ENCODE measurements at places on chromosomes 11 and 22. TPM values are rescaled to one million over a fixed set of nuclear protein-coding genes. Genes with fewer than 3 reads are reported as not detected.
A peak's percentile ranks its signal among the peaks of the same experiment; 100 is the strongest.

- DNase-seq: no peak
- no peaks in the 10 kb centered on the region for H3K27me3 ChIP-seq
- H3K36me3 ChIP-seq: no peaks in the 10 kb centered on the region
- H3K4me3 ChIP-seq: no peak overlapping the region
- no peaks in the 10 kb centered on the region for H3K4me1 ChIP-seq
- no peak overlapping the region for H3K27ac ChIP-seq
Observed at GRCh38 chr11:130390071-130390758, 38.2 kb downstream of the ADAMTS8 start.

The KCNK7 gene
- polyA plus RNA-seq: not detected

DNA sequence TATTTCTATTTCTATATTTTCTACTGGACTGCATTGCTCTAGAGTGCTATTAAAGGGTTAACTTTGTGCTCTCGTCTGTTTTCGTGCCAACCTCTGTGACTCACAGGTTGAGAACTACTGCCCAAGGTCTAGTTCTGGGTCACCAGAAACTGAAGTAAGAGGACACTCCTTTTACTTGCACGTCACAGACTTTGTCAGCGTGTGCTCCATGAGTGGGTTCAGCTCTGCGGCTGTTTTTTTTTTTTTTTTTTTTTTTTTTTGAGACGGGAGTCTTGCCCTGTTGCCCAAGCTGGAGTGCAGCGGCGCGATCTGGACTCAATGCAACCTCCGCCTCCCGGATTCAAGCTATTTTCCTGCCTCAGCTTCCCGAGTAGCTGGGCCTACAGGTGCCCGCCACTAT lies 49.8 kb downstream of the CLMP start:
- H3K36me3 ChIP-seq: no peaks in the 10 kb centered on the region
- no peak overlapping the region for H3K4me3 ChIP-seq
- H3K27ac ChIP-seq: no peak overlapping the region
- no peaks in the 10 kb centered on the region for H3K4me1 ChIP-seq
- DNase-seq: no peak
- no peaks in the 10 kb centered on the region for H3K27me3 ChIP-seq

GRCh38 chr11:11512090-11512489 lies 109.7 kb downstream of the GALNT18 start:
- no peaks in the 10 kb centered on the region for H3K4me1 ChIP-seq
- no peaks in the 10 kb centered on the region for H3K36me3 ChIP-seq
- H3K27me3 ChIP-seq: no peaks in the 10 kb centered on the region
- no peak overlapping the region for H3K27ac ChIP-seq
- no peak for DNase-seq
- no peak overlapping the region for H3K4me3 ChIP-seq

DNA sequence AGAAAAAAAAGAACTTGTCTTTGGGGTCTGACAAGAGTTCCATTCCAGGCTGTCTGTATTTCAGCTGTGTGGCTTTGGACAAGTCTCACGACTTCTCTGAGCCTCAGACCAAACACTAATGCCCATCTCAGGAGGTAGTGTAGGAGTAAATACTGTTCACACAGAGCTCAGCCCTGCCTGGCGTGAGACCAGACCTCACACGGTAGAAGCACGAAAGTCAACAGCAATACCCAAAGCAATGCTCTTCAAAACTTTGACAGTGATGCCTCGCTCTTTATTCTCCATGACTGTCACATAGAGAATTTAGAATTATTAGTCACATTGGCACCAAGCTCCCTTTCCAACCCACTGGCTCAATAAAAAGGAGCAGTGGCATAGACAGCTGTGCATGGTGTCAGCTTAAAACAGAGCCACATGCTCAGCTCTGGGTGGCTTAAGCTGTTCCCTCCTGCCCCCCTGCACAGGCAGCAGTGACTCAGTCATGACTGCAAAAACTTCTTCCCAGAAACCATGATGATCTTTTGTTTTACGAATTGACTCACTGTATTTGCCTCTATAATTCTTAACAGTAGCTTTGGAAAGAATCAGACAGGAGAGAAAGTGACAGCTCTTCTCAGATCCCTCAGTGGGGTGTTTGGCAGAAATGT lies 74.0 kb upstream of the PHF21B start:
- H3K4me1 ChIP-seq: no peaks in the 10 kb centered on the region
- no peak for DNase-seq
- no peaks in the 10 kb centered on the region for H3K27me3 ChIP-seq

DNA sequence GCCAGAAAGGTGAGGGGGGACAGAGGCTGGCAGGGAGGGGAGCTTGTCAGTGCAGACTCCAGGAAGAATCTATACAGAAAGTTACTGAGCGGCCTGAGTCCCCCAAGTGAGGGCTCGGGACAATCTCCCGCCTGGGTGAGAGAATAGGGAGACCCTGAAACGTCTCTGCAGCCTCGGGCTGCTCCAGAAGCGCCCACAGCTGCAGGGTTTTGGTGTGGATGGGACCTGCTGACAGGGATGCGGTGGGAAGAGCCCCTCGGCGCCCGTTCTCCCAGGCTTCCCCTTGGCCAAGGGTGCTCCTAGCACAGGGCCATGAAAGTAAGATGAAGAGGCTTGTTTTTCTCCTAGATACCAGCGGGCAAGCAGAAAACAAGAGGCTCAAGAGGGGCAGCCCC lies 743 bp upstream of the RCE1 start:
- peak overlapping the region; percentile 76 for H3K4me3 ChIP-seq
- no peaks in the 10 kb centered on the region for H3K27me3 ChIP-seq
- peaks cover 30% of the 10 kb centered on the region for H3K4me1 ChIP-seq
- no peak for DNase-seq
- peaks cover 39% of the 10 kb centered on the region for H3K36me3 ChIP-seq
- peak overlapping the region; percentile 18 for H3K27ac ChIP-seq

- H3K4me1 ChIP-seq: peaks cover 44% of the 10 kb centered on the region
- H3K36me3 ChIP-seq: peaks cover 2% of the 10 kb centered on the region
- DNase-seq: no peak
- peak overlapping the region; percentile 39 for H3K4me3 ChIP-seq
- no peak overlapping the region for H3K27ac ChIP-seq
Observed at GRCh38 chr11:118263112-118263511, 985 bp downstream of the MPZL2 start.

GRCh38 chr11:17164361-17165246 lies 43.2 kb downstream of the PIK3C2A start:
- H3K27me3 ChIP-seq: no peaks in the 10 kb centered on the region
- no peak overlapping the region for H3K27ac ChIP-seq
- peaks cover 63% of the 10 kb centered on the region for H3K4me1 ChIP-seq
- peak; percentile 9 for DNase-seq
- H3K4me3 ChIP-seq: no peak overlapping the region

GRCh38 chr11:128195057-128195751 lies 392.2 kb downstream of the ETS1 start:
- H3K4me3 ChIP-seq: peak overlapping the region; percentile 24
- H3K36me3 ChIP-seq: no peaks in the 10 kb centered on the region
- H3K4me1 ChIP-seq: peaks cover 26% of the 10 kb centered on the region
- no peaks in the 10 kb centered on the region for H3K27me3 ChIP-seq

The USP47 gene
- 8.1 TPM for polyA plus RNA-seq

DNA sequence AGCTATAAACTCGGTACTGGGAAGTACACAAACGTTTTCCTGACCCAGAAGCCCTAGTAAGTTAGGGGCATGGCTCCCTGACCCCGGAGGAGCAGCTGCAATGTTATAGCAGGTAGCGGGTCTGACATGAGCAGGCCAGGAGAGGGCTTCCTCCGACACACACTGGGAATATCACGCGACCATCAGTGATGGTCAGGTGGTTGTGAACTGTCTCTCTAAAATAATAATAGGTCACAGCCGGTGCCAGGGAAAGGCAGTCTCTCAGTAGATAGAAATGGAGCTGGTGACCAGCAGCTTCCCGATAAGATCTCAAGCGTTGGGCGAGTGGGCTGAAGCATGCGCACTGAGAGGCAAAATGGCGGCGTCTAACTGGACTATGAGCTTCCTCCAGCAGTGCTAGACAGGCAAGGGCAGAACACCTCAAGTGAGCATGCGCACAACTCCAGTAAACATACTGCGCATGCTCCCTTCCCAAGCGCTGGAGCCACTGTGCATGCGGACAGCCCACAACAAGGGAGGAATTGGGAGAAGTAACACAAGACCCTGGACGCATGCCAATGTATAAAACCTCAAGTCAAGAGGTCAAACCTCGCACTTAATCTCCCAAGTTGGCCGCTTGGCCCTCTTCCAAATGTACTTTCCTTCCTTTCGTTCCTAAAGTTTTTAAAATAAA lies 22.3 kb upstream of the TESMIN start:
- H3K36me3 ChIP-seq: peaks cover 100% of the 10 kb centered on the region
- no peak overlapping the region for H3K4me3 ChIP-seq
- H3K27me3 ChIP-seq: no peaks in the 10 kb centered on the region
- no peak for DNase-seq
- H3K4me1 ChIP-seq: no peaks in the 10 kb centered on the region

DNA sequence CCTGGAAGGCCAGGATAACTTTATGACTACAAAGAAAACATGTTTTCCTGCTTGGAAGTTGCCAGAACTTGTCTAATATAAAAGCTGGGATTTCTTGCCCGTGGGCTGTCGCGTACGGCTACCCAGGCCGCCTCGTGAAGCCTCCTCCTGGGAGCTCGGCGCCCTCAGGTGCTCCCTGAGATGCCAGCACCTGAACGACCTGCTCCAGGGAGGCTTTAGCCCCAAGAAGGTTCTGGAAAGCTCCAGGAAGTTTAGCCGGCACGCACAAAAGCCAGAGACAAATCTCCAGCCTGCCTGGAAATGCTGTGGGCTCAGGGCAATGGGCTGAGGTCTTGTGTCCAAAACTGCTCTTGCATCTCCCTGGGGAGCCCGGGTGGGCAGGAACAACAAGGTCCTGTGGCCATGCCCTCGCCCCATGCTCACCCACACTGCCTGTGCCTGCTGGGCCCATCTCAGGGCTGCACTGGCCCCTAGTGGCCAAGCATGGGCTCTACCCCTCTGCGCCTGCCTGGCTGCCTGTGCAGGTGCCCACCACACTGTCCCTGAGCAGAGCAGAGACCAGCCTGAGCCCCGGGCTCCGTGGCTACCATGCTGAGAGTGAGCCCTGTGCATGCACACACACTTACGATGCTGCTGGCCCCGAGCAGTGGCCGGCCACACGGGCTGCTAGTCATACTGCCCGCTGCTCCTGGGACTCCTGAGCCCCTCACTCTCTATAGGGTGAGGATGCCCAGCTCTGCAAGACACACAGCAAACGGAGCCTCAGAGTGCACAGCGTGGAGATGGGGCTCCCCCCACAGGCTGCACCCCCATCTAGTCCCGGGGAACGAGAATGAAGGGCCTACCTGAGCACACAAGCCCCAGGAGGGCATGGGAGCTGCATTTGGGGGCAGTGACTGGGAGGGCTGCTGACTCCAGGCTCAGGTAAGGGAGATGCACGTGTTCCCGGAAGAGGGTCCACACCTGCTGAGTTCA lies 4.9 kb upstream of the CELSR1 start:
- DNase-seq: peak; percentile 69
- peaks cover 19% of the 10 kb centered on the region for H3K27me3 ChIP-seq
- no peak overlapping the region for H3K4me3 ChIP-seq
- peaks cover 10% of the 10 kb centered on the region for H3K4me1 ChIP-seq
- H3K36me3 ChIP-seq: no peaks in the 10 kb centered on the region
- no peak overlapping the region for H3K27ac ChIP-seq

DNA sequence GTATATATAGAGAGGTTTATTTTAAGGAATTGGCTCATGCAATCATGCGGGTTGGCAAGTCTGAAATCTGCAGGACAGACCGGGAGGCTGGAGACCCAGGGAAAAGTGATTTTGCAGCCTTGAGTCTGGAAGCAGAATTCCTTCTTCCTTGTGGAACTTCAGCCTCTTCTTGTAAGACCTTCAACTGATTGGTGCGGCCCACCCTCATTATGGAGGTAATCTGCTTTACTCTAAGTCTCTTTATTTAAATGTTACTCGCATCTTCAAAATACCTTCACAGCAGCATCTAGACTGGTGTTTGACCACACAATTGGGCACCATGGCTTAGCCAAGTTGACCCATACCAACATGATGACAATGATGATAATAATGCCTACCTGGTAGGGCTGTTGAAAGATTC lies 17.8 kb downstream of the MB start:
- no peaks in the 10 kb centered on the region for H3K27me3 ChIP-seq
- no peaks in the 10 kb centered on the region for H3K36me3 ChIP-seq
- peaks cover 59% of the 10 kb centered on the region for H3K4me1 ChIP-seq
- no peak for DNase-seq
- H3K4me3 ChIP-seq: no peak overlapping the region

DNA sequence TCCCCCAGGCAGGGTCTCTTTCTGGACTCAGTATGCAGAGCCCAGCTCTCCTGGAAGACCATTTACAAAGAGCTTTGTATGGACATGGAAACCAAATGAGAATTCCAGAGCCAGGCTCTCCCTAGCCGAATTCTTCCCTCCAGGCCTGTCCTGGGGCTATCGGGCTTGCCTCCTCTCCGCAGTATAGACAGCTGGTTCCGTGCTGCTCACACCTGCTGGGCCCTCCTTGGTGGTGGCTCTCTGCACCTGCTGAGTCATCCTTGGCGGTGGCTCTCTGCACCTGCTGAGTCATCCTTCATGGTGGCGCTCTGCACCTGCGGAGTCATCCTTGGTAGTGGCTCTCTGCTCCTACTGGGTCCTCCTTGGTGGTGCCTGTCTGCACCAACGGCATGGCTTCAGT lies 743.5 kb downstream of the BRD1 start:
- DNase-seq: no peak
- H3K27ac ChIP-seq: no peak overlapping the region
- no peak overlapping the region for H3K4me3 ChIP-seq
- no peaks in the 10 kb centered on the region for H3K36me3 ChIP-seq

- H3K27me3 ChIP-seq: no peaks in the 10 kb centered on the region
- H3K4me1 ChIP-seq: no peaks in the 10 kb centered on the region
- no peak for DNase-seq
- no peak overlapping the region for H3K27ac ChIP-seq
Observed at GRCh38 chr11:104124979-104125378, 39.0 kb downstream of the PDGFD start.

The OR51I1 gene
- not detected for polyA plus RNA-seq

The SLC6A5 gene
- polyA plus RNA-seq: not detected

The CCDC81 gene
- polyA plus RNA-seq: 0.24 TPM

- peaks cover 8% of the 10 kb centered on the region for H3K36me3 ChIP-seq
- DNase-seq: peak; percentile 71
- H3K4me3 ChIP-seq: peak overlapping the region; percentile 31
- peak overlapping the region; percentile 44 for H3K27ac ChIP-seq
- peaks cover 96% of the 10 kb centered on the region for H3K4me1 ChIP-seq
- H3K27me3 ChIP-seq: no peaks in the 10 kb centered on the region
Observed at GRCh38 chr11:82895437-82896091, 4.7 kb downstream of the PRCP start.

The DEFB131B gene
- polyA plus RNA-seq: not detected

- H3K27ac ChIP-seq: peak overlapping the region; percentile 38
- DNase-seq: peak; percentile 80
- peaks cover 17% of the 10 kb centered on the region for H3K27me3 ChIP-seq
- H3K4me1 ChIP-seq: peaks cover 22% of the 10 kb centered on the region
Observed at GRCh38 chr11:43868852-43869567, 11.6 kb upstream of the ALKBH3 start.

The CASP5 gene
- polyA plus RNA-seq: 2.3 TPM

GRCh38 chr11:117465236-117465997 lies 137.8 kb downstream of the CEP164 start:
- no peak overlapping the region for H3K27ac ChIP-seq
- no peaks in the 10 kb centered on the region for H3K27me3 ChIP-seq
- no peaks in the 10 kb centered on the region for H3K36me3 ChIP-seq
- no peak overlapping the region for H3K4me3 ChIP-seq
- peaks cover 7% of the 10 kb centered on the region for H3K4me1 ChIP-seq

The HOATZ gene
- not detected for polyA plus RNA-seq

The PLAAT4 gene
- 119 TPM for polyA plus RNA-seq

GRCh38 chr11:77374611-77375031 lies 73.1 kb upstream of the GDPD4 start:
- DNase-seq: no peak
- peaks cover 98% of the 10 kb centered on the region for H3K36me3 ChIP-seq
- H3K27me3 ChIP-seq: no peaks in the 10 kb centered on the region
- no peak overlapping the region for H3K27ac ChIP-seq
- no peak overlapping the region for H3K4me3 ChIP-seq

The CCDC73 gene
- 0.01 TPM for polyA plus RNA-seq
